Uterine smooth muscle cell (primary cell): ENCODE measurements at places on chromosomes 13 and 19. TPM values are rescaled to one million over a fixed set of nuclear protein-coding genes. Genes with fewer than 3 reads are reported as not detected.

GARIN5A gene
- total RNA-seq: 0.37 TPM in 1 of 2 replicates, not detected in the other

FBL gene
- total RNA-seq: 284 and 485 TPM in 2 replicates

CLEC17A gene
- total RNA-seq: 0.12 TPM in 1 of 2 replicates, not detected in the other

GFY gene
- total RNA-seq: 0.11 TPM in 1 of 2 replicates, not detected in the other

GNG7 gene
- under 0.01 and 0.37 TPM in 2 replicates for total RNA-seq

CEACAM8 gene
- total RNA-seq: not detected in 2 replicates

GPC6 gene
- 24.1 and 52.1 TPM in 2 replicates for total RNA-seq

ZNF610 gene
- total RNA-seq: 1.00 and 2.7 TPM in 2 replicates

MEIOSIN gene
- not detected in 2 replicates for total RNA-seq

RDH8 gene
- total RNA-seq: not detected in 2 replicates

TBXA2R gene
- 1.4 and 1.6 TPM in 2 replicates for total RNA-seq

CYP4F3 gene
- total RNA-seq: not detected in 2 replicates

ZNF492 gene
- total RNA-seq: 0.25 and 0.66 TPM in 2 replicates

ERICH4 gene
- not detected in 2 replicates for total RNA-seq
